ENCODE measurements at places on chromosomes 5 and 9.

- DNase-seq: no peak
Measured at GRCh38 chr5:175235251-175235960, 208.6 kb downstream of the DRD1 start.

DNA sequence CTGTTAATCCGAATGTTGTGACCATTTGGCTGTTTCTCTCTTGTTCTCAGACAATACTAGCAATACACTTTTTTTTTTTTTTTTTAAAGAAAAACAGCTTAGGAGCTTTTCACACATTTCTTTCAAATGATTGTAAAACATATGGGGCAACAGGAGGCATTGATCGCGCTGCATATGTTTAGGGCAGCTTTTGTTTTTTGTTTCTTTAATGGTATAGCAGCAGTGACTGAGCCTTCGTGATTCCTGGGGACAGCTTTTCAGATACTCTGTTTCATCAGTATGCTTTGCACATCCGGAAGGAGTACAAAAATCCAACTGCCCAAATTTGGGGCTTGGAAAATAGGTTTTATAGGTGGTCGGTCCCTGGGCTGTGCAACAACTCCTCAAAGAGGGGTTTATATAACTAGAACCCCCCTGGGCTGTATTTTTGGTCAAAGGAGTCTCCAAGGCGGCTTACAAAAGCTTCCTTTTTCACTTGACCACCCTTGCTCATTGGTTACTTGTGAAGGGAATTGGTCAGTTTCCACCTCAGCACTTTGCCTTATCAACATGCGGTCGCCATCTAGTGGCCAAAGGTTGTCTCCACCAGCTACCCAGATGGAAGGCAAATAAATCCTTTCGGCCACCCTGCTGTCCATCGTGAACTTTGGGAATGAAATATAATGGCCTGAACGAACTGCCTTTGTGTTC lies 91.8 kb downstream of the PDE6A start:
- peak; percentile 61 for DNase-seq

DNA sequence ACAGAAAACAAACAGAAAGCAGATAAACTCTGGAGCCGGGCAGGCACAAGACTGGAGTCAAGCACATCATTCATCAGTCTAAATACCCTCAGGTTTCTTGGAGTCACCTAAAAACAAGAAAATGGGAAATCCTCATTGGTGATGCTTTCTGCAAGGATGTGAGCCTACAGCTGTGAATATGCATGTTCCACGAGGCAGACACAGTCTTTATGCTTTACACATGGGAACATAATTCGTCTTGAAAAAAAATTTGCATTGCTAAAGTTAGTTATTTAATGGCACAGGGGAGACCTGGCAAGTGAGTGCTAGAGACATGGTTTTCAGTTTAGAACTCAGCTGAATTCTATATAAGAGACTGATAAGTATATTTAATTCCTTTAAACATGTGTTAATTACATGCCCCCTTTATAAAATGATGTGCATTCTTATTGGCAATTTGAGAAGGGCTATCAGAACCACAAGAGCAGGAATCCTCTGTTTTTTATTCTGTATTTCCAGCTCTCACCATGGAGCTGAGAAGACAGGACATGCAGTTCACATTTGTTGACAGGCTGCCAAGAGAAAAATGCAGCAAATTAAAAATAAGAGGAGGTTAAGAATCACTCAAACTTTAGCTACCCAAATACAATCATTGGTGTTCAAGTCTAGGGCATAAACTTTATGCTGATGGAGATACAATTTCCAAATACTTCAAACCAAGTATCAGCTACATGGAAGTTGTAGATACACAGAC lies 438.0 kb upstream of the MPDZ start:
- DNase-seq: no peak

DNA sequence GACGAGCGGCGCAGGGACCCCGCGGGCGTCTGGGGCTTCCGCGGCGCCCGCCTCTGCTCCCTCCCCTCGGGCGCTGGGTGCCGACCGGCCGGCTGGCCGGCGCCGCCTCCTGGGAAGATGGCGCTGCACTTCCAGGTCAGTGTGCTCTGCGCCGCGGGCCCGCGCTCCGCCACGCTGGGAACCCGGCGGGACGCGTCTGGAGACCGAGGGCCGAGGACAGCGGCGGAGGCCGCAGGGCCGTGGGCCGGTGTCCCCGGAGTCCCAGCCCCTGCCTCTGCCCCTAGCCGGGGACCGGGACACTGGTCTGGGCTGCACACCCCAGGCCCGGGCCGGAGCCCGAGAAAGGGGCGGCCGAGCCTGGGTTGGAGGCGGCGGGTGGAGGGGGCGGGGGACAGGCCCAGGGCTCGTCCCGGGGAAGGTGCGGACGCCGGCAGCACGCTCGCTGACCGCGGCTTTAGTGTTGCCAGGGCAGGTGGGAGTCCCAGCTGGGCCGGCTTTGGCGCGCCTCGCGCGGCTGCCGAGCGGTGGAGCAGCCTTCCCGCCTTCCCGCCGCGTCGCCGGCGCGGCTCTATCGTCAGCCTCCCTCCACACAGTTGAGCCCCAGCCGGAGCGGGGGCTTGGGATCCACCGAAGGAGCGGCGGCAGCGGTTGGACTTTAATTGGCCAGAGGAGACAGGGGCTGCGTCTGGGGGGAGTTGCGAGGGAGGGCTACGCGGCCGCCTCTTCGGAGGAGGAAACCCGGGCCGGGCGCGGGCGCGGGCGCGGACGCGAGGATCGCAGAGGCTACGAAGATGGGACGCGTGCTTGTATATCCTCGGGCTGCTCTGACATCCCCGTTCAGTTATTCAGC lies at the start of gene RANBP17:
Gene RANBP17, plus strand, starts transcription at position 102 of the 850 bp plus-strand sequence.
- DNase-seq: no peak

GRCh38 chr5:62585306-62585705 lies 6.7 kb downstream of the LRRC70 start:
- DNase-seq: no peak

DNA sequence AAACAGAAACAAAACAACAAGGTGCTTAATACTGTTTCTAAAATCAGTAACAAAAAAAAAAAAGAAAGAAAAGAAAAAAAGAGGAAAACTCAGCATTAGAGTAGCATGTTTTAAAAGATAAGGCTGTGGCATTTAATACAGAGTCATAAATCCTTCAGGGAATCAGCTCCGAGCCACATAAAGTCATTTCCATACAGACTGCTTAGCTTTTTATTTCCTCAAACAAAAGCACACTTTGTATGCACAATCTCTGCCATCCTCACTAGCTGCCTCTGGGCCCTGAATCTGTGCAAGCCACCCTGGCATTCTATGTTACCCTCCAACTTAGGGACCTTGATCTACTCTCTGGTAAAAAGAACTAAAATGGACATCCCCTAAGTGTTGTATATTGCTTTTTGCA lies 87.6 kb downstream of the SEMA6A start:
- no peak for DNase-seq

GRCh38 chr9:129026442-129027223 lies 1.5 kb downstream of the SH3GLB2 start:
- peak; percentile 67 for DNase-seq

DNA sequence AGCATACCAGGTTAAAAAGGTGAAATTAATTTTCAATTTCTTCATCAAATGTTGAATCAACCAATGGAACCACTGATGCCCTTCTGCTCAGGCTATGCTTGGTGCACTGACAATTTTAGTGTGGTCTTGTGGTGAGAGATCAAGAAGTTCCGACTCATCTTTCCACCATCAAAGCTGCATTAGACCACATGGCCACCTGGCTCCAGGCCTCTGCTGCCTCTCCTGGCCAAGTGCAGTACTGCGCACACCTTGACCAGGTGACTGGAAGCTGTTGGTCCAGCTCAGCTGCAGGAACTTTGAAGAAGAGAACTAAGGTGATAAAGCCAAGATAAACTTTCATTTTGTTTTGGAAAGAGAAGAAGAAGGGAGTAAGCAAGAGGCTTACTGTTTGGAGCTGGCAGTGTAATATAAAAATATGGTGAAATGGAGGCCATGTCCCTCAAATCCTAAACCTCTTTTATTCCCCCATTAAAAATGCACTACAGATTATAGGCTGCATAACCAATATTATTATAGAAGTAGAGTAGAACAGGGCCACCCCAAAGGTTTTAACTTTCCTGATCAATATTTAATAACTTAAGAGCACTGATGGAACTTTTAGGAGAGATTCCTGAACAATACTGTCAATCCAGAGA lies 315.5 kb upstream of the C9orf72 start:
- DNase-seq: no peak

DNA sequence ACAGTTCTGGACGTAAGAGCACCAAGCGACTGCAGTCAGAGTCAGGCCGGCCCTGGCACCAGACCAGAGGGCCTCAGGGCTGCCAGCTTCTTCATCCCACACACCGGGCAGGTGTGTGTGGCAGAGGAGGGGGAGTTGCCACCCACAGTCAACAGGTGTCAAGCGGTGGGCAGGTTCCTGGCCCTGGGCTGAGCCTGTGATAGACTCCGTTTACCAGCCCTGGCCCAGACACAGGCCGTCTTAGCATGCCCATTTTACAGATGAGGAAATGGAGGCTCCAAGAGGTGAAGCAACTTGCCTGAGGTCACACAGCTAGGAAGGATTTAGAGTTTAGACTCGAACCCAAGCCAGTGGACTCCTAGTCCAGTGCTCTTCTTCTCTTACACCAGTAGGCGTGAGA lies 71.8 kb downstream of the HMCN2 start:
- DNase-seq: no peak

GRCh38 chr5:177447066-177447610 lies 524 bp downstream of the PRR7 start:
- DNase-seq: no peak

DNA sequence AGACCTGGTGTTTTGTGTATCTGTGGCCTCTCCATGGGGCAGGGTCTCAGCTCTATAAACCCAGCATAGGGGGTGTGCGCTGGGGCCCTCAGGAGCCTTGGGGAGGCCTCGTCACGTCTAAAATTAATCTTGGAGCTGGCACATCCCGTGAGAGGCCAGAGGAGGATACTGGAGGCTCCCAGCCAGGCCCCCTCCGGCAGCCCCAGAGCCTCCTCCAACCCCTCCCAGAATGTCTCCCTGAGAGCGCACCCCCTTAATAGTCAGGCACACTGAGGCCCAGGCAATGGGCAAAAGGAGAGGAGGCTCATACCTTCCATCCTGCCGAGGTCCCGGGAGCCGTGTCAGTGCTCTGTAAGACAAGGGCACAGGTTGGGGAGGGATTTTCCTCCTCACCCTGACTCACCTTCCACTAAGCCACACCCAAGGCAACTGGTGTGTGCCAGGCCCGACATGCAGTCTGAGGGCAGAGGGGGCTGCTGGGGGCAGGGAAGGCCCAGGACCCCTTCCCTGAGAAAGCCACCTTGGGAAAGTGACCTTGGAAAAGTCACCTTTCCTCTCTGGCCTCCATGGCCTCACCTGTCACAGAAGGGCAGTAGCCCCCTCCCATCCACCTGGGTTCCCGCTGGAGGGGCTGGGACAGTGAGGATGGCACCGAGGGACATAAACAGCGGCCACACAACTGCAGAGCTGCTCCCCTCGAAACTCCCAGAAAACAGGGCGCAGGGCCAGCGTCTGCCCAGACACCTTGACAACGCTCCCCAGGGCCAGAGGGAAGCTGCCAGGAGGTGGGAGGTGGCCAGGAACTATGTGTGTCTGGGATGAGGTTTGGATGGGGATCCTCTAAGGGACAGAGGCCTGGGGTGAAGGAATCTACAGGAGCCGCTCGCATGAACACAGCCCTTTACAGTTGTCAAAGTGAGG lies 2.9 kb downstream of the AK1 start:
- no peak for DNase-seq

DNA sequence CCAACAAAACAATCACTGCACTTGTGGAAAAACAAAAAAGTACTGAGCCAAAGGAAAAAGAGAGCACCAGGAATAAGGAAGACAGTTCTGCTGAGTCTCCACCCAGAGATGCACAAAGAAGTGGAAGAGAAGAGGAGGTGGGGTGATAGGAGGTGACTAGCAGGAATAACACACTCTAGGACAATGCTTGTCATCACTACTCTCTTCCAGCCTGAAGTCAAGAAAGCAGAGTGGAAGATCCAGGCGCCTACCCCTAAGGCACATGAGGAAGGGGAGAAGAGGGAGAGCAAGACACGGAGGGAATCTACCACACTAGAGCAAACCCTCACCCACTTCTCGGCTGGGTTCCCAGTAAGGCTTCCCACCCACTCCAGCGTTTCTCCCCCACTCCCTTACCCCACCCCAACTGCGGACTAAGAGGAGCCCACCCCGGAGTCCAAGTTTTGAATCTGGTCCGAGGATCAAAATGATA lies 1.7 kb downstream of the SLIT3 start:
- no peak for DNase-seq

DNA sequence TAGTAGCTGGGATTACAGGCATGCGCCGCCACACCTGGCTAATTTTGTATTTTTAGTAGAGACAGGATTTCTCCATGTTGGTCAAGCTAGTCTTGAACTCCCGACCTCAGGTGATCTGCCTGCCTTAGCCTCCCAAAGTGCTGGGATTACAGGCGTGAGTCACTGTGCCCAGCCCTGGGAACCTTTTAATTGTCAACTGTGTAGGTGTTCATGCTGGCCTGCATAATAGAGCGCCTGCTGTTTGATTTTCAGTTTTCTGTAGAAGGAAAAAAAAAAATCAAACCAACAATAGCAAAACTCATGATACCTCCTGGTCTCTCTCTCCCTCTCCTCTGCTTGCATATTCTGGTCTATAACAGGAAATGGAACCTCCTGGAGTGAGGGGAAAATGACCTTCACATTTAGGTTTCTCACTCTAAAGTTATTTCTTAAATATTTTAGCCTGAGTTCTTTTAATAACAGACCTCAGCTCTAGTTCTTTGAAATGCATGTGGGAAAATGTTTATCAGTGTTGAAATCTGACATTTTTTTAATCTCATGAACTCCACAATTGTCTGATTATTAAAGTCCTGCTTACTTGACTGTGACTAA lies 51.7 kb downstream of the EXOSC2 start:
- DNase-seq: no peak

DNA sequence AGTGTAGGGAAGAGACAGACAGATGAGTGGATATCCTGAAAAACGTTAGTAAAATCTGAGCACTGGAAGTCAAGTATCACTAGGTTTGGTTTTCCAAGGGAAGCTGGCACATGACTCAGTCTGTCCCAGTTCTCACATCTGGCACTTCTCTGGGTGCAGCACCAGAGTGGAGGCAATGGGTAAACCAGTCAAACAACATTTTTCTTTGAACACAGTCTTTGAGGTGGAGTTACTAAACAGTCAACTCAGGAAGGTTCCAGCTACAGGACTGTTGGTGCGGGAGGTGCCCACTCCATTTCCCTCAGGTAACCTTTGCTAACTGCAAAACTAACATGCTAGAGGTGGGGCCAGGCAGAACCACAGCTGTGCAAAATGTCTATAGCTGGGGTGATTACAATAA lies 301.4 kb upstream of the RFX3 start:
- peak; percentile 62 for DNase-seq

DNA sequence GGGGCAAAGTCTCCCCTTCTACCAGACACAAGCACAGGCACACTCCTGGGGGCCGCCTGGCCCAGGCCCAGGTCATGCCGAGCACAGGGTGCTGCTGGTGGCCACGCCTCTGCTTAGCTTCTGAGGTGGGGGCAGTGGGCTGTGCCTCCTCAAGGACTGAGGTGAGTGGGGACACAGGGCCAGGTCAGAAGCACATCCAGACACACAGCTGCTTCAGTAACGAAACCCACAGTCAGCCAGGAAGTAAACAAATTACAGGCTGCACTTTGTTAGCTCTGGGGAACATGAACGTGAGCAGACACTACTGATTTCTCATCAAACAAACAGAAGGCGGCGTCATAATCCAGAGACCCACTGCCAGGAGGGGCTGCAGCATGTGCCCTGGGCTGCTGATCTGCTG lies 192.4 kb downstream of the HSPA4 start:
- DNase-seq: no peak
